ENCODE measurements at places on chromosomes 2 and 18. TPM values are rescaled to one million over a fixed set of nuclear protein-coding genes. Genes with fewer than 3 reads are reported as not detected.

GRCh38 chr18:54033052-54033451 is 191.4 kb downstream of the MBD2 start:
- no peak for DNase-seq

- peak; percentile 23 for DNase-seq
These were observed 44.0 kb downstream of the CIB4 start for GRCh38 chr2:26597197-26597596.

The ACADL gene
- total RNA-seq: not detected

The ANKRD30B gene
- not detected for total RNA-seq

GRCh38 chr2:29317077-29317517 is 201.9 kb downstream of the CLIP4 start:
- DNase-seq: peak; percentile 11

GRCh38 chr2:41970988-41971660 is 76.7 kb upstream of the PKDCC start:
- no peak for DNase-seq

GRCh38 chr2:195003881-195004471 is 653.0 kb upstream of the SLC39A10 start:
- DNase-seq: no peak

DNA sequence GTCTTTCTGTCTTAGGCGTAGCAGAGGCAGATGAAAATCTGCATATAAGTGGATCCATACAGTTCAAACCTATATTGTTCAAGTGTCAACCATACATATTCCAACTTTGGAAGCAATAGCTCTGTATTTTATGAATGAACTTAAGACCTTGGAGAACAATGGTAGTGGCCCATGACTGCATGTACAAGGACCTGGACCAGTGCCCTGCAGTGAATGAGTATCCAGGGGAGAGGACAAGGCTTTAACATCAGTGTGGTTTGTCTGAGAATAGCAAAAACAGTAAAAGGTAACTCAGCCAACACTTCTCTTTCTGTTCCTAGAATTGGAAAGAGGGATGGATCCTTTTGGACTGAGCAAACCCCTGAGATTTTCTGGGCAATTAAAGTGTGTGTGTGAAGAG is 230.8 kb upstream of the LINC00305 start:
- no peak for DNase-seq

DNA sequence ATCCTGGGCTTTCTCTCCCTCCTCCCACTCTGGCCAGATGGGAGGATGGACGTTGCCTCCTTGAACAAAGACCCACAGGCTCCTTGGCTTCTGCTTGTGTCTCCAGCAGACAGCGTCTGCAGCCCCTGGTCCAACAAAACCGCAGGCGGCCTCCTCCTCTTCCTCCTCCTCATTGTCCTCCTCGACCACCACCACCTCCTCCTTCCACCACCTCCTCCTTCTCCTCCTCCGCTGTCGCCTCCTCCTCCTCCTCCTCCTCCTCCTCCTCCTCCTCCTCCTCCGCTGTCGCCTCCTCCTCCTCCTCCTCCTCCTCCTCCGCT is 45.7 kb upstream of the ALPP start:
- DNase-seq: no peak

DNA sequence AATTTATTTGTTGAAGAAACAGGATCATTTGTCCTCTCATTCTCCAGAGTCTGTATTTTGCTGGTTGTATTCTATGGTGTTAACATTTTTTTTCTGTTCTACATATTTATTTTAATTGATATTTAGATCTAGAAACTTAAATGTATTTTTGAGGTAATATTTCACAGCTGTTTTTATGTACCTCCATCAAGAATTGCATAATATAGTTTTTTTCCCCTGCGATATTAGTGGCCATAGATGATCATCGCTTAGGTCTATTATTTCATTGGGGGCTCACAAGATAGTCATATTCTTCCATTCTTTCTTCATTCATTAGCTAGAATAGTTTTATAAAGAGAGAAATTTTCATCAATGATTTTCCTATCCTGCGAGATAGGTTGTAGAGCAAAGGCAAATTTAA is 89.3 kb downstream of the PARD3B start:
- DNase-seq: no peak

DNA sequence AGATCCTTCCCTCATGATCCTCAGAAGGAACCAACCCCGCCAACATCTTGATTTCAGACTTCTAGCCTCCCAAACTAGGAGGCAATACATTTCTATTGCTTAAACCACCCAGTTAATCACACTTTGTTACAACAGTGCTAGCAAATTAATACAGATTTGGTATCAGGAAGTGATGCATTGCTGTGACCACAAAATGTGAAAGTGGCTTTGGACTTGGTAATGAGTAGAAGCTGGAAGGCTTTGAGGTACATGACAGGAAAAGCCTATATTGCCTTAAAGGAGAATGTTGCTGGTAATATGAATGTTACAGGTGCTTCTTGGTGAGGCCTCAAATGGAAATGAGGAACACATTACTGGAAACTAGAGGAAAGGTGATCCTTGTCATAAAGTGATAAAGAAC is 260.3 kb downstream of the SATB2 start:
- no peak for DNase-seq

The POTEF gene
- total RNA-seq: 0.25 TPM

- no peak for DNase-seq
These were observed 48.2 kb downstream of the PIGN start for GRCh38 chr18:62138461-62139235.

DNA sequence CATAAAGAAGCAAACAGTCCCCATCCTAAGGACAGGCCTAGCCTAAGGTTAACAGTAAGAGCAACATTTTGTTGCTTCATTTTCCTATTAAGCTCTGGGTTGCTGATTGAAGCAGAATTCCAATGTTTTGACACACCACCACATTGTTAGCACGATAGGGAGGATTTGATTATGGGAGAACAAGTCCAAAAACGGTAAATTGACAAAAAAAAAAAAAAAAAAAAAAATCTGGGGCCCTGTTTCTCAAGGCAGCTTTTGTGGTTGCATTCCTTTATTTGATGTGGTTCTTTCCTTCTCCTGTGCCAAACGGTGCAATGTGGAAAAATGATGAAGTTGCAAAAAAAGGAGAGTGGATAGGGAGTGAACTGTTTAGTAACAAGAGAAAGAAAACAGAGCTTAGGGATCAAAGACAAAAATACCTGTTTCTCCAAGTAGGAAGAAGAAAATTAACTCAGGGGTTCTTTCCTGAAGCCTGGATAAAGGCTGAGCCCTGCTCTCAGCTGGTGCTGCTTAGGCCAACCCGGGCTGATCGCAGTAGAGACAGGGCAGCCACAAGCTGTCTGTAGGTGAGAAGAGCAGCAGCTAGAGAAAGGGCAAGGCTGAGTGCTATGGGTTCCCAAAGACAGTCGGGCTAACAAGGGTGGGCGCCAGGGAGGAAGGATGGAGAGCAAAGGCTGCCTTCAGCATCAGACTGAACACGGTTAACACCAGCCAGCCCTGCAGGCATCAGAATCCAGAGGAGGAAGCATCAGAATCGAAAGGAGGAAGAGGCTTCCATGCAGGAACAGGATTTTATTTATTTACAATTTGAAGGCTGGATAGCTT is 167.8 kb upstream of the FOSL2 start:
- peak; percentile 4 for DNase-seq

GRCh38 chr2:187542123-187542522 is 12.1 kb downstream of the TFPI start:
- peak; percentile 43 for DNase-seq

DNA sequence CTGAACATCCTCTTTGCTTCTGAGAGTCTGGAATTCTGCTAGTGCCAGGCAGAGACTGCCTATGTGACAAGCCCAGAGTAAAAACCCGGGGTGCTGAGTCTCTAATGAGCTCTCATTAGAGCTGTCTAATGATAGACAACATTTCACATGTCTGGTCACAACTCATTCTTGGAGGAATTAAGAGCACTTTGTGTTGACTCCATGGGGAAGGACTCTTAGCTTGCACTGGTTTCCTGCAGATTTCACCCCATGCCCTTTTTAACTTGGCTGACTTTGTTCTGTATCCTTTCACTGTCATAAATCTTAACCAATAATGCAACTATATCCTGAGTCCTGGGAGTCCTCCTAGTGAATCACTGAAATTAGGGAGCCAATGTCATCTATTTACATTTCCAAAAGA is 33.5 kb downstream of the FBXO15 start:
- no peak for DNase-seq

- no peak for DNase-seq
These were observed 6.4 kb upstream of the ANKRD12 start for GRCh38 chr18:9130195-9130594.

DNA sequence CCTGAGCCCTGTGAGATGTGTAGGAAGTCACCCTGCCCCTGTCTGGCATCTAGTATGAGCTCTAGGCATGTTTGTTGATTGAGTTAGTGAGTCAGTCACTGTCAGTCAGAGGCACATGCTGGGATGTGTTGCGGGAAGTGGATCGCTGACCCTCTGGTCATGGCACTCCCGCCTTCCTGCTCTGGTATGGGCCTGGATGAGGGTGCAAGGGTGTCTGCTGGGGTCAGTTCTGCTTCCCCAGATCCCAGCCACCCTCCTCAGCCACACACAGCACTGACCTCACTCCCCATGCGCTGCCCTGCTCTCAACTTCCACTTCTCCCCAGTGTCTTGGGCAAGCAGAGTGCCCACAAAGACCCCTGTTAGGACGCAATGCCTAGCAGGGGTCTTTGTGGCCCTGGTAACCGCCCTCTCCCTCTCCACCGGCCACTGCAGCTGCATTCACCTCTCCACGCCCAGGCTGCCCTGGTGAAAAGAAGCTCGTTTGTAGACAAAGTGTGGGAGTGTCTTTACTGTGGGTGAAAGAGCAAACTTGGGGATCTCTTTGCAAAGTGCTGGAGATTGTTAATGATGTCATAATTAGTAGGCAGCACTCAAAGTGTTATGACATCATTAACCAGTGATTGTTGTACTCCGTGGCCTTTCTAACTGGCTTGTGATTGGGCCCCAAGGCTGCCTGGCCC is 252.1 kb downstream of the LDLRAD4 start:
- DNase-seq: peak; percentile 6

GRCh38 chr2:74267068-74267467 is 68.7 kb downstream of the MTHFD2 start:
- peak; percentile 49 for DNase-seq

The CYTIP gene
- total RNA-seq: not detected

DNA sequence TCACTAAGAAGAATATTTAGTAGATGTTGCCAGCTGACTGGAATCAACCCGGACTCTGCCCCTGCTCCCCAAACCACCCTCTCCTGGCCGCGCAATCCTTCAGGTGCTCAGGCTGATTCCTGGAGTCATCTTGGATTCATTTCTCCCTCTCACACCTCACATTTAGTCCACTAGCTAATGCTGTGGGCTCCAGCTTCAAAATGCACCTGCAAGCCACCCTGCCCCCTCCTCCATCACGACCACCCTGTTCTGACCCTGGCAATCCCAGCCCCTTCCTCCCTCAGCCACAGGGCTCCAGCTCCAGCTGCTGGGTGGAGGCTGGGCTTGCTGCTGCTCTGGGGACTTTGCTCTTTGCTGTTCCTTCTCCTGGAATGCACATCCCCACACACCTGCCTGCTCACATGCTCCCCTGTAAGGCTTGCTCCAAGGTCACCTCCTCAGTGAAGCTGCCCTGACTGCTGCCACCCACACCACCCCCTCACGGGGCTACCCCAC is 61.3 kb upstream of the SH3RF3 start:
- DNase-seq: no peak

The GPR55 gene
- total RNA-seq: not detected

Measured in dermis microvascular lymphatic vessel endothelial cell (primary cell).